ENCODE measurements at places on chromosomes 16 and 17.

- no peak for DNase-seq
These were observed 1.3 kb upstream of the CUEDC1 start for GRCh38 chr17:57956291-57957119.

DNA sequence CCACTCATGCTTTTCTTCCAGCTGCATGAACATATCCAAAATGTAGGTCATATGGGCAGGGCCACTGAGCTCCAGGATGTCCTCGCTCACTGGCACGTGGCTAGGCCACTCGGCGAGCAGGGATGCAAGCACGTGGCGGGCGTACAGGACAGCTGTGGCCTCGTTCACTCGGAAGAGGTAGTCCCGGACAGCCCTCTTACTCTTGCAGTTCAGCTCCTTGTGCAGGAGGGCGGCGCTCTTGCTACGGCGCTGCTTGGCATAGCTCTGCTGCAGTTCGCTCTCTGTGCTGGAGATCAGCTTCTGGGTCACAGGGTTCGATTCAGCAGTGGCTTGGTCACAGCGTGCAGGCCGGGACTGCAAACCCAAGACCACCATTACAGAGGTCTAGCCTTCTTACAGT is 53.1 kb upstream of the ATP2A3 start:
- no peak for DNase-seq

DNA sequence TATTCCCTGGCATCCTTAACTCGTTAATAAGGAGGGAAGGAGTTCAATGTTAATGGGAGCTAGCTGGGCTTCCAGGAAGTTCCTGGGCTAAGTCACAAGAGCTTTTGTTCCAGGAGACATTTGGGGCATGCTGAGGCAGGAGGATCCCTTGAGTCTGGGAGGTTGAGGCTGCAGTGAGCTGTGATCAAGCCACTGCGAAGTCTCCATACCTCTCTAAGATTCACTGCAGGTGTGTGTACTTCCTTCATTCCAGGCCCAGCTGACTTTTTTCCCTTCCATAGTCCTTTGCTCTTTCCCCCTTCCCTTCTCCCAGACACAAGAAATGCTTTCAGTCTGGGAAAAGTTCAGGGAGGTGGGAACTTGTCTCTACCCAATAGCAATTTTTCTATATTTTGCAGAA is 489.8 kb downstream of the NPIPA7 start:
- no peak for DNase-seq

DNA sequence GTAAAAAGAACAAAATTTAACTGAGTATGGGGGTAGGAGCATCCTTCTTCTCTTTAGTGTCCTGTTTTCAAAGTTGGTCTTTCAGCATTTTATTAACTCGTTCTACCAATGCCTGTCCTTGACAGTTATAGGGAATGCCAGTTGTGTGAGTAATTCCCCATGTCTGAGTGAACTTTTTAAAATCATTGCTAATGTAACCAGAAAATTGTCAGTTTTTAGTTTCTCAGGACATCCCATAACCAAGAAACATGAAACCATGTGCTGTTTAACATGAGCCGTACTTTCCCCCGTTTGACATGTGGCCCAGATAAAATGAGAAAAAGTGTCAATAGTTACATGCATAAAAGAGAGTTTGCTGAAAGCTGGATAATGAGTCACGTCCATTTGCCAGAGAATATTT is 71.4 kb upstream of the ARL4D start:
- no peak for DNase-seq

GRCh38 chr16:25041471-25041870 is 26.3 kb upstream of the ARHGAP17 start:
- no peak for DNase-seq

GRCh38 chr17:40098846-40099618 is 1.4 kb downstream of the NR1D1 start:
- peak; percentile 99 for DNase-seq

GRCh38 chr17:32512328-32512727 is 25.5 kb downstream of the CDK5R1 start:
- no peak for DNase-seq

DNA sequence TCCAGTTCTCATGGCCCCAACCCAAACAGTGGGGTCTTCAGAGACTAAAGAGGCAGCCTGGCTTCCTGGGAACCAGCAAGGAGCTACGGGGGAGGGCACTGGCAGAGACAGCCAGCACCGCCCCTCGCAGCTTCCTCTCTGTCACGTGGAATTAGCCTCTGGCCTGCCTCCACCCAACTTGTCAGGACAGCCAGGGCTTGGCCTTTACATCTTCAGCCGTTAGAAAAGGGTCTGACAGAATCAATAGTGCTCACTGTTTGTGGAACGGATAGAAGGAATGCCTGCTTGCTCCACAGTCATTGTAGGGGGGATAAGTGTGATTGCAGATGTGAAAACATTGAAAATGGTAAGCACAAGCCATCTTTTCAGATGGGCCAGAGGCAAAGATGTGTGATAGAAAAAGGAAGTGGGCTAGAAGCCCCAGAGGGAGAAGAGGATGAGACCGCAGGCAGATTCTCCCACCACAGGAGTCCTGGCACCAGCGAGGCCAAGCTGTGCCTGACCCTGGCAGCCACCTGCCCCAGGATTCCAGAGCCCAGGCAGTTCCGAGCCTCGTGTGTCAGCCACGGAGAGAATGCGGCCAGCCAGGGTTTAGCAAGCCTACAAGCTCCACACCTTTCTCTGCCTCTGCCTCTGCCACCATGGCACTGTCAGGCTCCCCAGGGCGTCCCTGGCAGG is 18.6 kb downstream of the GRIN2C start:
- DNase-seq: no peak

- no peak for DNase-seq
These were observed 84.0 kb upstream of the DNAH17 start for GRCh38 chr17:78661093-78661770.

GRCh38 chr17:77444628-77444983 is 303.8 kb downstream of the SEC14L1 start:
- DNase-seq: no peak

GRCh38 chr17:33684735-33685134 is 391.6 kb upstream of the ASIC2 start:
- DNase-seq: no peak

- no peak for DNase-seq
These were observed 11.4 kb downstream of the SCGB1C2 start for GRCh38 chr17:148757-149156.

DNA sequence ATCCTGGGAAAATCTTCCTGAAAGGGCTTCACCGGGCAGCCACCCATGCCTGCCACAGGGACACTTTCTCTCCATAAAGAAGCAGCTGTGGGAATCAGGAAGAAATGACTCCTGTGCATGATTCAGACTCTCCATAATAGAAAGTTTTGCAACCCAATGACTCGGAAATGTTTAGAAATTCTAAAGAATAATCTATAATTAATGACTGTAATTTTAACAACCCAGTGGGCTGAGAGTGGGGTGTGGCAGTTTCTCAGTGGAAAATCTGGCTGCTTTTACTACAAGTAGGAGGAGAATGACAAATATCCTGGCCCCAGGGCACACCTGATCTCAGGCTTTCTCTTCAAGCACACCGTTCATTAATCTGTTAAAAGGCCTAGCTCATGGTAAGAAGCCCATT is 25.7 kb downstream of the IRF8 start:
- DNase-seq: no peak

GRCh38 chr16:85884808-85885463 is 14.0 kb upstream of the IRF8 start:
- no peak for DNase-seq

DNA sequence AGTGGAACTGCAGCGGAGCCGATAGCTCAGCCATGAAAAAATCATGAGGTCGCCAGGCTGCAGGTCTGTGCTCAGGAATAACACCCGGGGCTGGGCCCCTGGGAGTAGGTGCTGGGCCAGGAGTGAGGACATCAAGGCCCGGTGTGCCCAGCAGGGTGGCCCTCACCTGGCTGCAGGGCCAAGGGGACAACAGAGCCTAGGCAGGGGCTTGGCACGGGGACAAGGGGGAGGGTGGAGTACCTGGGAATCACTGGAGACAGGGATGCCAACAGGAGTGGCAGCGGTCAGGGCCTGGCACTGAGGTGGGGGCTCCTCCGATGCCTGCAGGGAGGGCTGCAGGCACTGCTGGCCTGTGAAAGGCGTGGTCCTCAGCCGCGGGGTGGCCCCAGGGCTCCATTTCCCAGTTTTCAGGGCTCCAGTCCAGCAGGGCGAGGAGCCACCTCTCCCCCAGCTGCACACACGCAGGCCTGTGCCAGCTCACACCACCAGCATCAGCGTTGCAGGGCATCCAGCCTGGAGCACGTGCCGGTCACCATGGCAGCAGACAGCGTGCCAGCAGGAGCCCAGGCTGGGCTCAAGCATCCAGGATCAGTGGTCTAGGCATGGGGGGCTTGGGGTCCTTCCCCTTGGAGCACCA is 4.7 kb upstream of the FSCN2 start:
- DNase-seq: no peak

- no peak for DNase-seq
These were observed 181.3 kb downstream of the IRF8 start for GRCh38 chr16:86080131-86080875.

DNA sequence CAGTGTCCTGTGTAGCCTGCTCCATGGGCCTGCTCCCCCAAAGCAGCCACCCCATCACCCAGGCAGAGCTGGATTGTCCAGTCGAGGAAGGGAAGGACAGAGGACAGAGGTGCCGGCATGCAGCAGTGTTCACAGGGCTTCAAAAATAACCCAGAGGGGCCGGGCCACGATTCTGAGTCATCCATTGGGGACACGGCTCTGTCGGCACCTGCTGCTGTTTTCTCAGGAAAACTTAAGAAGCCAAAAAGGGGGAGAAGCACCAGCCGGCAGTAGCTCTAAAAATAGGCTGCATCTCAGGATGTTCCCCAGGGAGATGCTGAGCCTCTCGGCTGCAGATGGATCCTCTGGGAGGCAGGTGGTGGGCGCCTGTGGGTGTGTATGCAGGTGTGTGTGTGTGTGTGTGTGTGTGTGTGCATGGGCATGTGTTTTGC is 1.6 kb downstream of the CA7 start:
- DNase-seq: no peak

DNA sequence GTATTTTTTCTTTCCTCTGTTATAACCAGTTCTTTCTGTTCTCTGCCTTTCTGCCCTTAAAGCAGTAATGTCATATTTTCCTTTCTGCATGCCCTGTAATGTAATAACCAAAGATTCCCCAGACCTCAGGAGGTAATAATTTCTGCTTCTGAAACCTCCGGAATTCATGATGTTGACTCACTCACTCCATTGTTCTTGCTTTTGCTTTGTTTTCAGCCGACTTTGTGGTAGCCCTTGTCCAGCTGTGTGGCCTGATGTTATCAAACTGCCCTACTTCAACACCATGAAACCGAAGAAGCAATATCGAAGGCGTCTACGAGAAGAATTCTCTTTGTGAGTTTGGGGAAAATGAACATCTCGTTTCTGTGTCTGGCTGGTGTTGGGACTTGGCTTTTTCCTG is 55.9 kb downstream of the CDK12 start:
- no peak for DNase-seq

DNA sequence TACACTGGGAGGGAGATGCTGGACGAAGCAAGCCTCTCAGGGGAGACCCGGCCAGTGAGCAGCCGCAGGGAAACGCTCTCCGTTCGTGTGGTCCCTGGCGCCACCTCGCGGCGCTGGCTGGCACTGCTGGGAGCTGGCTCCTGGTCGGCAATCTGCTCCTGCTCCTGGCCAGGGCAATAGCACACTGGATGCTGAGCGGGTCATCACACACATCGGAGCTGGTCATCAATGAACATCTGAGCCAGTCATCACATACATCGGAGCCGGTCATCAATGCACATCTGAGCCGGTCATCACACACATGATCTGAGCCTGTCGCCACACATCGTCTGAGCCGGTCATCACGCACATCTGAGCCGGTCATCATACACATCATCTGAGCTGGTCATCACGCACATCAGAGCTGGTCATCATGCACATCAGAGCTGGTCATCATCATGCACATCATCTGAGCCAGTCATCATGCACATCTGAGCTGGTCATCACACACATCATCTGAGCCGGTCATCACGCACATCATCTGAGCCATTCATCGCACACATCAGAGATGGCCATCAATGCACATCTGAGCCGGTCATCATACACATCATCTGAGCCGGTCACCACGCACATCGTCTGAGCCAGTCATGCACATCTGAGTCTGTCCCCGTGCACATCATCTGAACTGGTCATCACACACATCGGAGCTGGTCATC is 217.3 kb downstream of the RBFOX3 start:
- no peak for DNase-seq

DNA sequence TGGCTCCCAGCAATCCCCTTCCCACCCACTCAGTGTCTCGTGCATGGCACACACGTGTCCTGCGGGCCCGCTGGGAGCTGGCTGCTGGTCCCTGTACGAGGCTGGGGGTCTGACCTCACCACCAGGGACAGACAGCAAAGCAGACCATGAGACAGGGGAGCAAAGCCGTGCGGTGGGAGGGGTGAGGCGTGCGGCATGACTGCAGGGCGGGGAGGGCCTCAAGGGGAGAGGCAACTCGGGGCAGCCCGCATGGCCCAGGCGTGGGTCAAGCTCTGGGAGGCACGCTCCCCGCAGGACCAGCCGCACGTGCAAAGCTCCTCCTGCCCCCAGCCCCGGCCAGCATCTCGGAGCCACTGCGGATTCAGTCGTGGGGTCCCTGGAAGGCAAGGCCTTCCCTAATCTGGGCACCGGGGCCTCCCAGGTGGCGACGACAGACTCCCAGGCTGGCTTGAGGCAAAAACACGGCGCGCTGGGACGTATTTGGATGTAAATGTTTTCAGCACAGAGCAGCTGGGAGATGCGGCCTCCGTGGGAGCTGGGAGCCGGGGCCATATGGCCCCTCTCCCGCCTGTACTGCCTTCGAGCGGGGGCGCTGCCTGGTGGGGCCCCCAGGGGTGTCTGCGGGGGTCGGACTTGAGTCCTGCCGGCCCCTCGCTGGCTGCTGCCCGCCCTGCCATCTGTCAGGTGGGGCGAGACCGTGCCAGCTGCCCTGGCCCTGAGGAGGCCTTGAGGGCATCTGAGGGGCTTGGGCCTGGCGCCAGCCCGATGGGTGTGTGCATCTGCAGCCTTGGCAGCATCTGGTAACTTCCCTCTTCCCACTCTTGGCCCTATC is 12.2 kb upstream of the CBFA2T3 start:
- DNase-seq: no peak

- DNase-seq: no peak
These were observed 53.4 kb downstream of the NF1 start for GRCh38 chr17:31148205-31148604.

DNA sequence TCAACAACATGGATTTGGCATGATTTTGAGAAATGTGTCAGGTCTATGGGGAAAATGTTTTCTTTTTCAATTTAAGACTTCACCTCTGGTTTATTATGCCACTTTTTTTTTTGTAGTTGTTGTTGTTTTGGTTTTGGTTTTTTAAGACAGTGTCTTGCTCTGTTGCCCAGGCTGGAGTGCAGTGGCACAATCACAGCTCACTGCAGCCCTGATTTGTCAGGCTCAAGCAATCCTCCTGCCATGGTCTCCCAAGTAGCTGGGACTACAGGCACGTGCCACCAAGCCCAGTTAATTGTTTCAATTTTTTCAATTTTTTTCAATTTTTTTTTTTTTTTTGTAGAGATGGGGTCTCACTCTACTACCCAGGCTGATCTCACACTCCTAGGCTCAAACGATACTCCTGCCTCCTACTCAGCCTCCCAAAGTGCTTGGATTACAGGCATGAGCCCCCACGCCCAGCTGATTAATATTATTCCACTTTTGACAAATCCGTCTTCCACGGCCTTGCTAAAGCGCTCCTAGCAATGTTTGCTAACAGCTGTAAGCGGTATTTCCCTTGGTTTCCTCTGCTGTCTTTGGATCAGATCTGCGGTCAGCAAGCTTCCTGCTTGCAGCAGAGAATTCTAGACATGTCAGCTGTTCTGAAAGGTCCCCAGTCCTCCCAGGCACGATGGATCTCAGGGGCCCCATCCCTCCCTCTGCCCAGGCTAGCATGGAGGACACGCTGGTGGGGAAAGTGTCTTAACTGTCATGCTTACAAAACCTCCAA is 7.0 kb upstream of the MILR1 start:
- DNase-seq: no peak

Data from SW 1271 (cell line).